ENCODE measurements at places on chromosomes 16 and 17.

DNA sequence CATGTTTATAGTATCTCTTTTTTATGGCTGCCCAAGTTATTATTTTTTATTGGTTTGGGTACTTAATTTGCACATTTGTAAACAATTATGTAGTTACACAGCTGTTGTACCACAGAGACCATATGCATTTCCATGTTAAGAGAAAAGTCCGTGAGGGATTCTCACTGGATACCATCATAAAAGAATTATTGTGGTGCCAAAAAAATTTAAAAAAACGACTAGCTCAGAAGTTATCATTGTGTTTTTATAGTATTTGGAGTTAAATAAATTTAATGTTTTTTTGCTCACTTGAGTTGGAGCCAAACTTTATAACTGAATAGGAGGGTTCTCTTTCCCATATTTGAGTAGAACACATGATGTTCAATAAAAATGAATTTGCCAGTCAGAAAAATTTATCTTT lies 618.7 kb downstream of the WWOX start:
- DNase-seq, result no peak

- DNase-seq, result no peak
Measured at GRCh38 chr17:30188211-30188939, 47.1 kb downstream of the SLC6A4 start.

- DNase-seq, result no peak
Measured at GRCh38 chr17:69724238-69724637, 309.7 kb downstream of the MAP2K6 start.

DNA sequence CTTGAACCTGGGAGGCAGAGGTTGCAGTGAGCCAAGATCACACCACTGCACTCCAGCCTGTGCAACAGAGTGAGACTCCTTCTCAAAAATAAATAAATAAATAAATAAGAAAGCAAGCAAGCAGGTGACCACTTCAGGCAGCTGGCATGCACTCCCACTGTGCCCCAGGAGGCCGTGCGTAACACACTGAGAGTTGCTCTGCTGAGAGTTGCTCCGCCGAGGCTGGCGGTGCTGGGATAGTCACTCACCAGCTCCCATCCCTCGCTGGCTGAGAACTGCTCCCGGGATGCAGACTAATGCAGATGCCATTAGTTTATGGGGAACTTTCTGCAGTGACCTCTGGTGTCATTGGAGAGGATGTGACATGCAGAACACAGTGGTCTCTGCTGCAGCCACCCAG lies 105.7 kb upstream of the PLCG2 start:
- no peak for DNase-seq

GRCh38 chr16:70529051-70529777 lies 5.6 kb downstream of the SF3B3 start:
- no peak for DNase-seq

- no peak for DNase-seq
Measured at GRCh38 chr17:2964370-2964769, 99.0 kb downstream of the OR1D5 start.

DNA sequence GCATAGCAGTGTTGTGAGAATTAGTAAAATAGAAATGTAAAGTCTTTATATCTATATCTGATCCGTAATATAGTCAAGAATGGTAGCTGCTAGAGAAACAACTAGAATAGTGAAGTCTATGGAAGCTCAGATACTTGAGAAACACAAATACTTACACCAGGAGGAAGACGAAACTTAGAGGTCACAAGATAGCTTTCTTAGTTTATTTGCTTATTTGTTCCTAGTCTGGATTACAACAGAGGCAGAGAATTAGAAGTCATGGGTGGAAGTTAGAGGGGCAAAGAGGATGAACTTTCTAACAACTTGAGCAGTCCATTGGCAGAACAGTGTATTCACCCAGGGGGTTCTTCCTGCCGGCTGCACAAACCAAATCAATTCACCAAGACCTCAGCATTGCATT lies 13.9 kb downstream of the GNGT2 start:
- DNase-seq, result no peak

- DNase-seq, result no peak
Measured at GRCh38 chr16:30413112-30413806, 5.9 kb downstream of the ZNF771 start.

- DNase-seq, result no peak
Measured at GRCh38 chr16:88777471-88778270, 7.3 kb downstream of the PIEZO1 start.

DNA sequence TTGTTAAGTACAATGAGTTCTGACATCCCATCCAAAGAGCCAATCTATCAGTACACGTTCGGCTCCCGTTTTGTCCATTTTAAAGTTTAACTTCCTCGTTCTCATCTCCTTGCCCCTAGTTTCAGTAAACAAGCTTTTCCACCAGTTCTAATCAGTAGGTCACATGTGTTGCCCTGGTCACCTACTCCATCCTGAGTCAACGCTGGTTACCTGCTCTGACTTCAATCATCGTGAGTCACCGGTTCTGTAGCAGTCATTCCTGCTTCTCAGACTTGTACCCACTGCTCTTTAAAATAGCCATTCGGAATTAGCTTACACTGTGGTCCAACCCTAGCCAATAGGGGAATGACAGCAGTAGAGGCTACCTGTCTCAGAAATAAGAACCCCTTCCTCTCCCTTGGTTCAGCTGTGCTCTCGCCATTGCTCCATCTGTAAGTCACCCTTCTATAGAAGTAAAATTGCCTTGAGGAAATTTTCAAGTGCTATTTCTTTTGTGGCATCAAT lies 191.0 kb downstream of the CPPED1 start:
- DNase-seq, result no peak

- DNase-seq, result no peak
Measured at GRCh38 chr17:64063088-64063487, 42.7 kb upstream of the ICAM2 start.

Data from stimulated activated CD4-positive, alpha-beta T cell treated with anti-CD3 and anti-CD28 coated beads, Interleukin-12 subunit alpha, Interleukin-12 subunit beta, amount 100 ng/mL, for 48 hours (primary cell).